HEK293T (cell line): ENCODE measurements at places on chromosomes 12 and 14.

DNA sequence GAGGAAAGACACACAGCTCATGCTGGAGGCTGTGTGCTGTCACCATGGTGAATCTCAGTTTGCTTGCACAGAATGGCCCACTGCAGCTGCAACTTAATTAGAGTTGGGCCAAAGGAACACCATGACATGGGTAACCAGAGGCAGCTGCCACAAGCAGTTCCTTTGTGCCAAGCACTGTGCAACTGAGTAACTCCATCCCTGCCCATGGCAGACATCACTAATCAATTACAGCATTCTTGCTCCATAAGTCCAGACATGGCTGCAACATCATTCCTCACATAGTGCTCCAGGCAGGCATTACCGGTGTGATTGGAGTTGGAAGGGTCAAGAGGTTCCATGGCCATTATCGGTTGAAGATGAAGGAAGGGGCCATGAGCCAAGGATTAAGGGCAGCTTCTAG, 207.0 kb downstream of the RBM19 start:
- no peak for DNase-seq

- DNase-seq = peak; percentile 93
These were observed at the start of gene HEATR5A for GRCh38 chr14:31420319-31421111. Gene HEATR5A (minus strand): TSS chr14:31420550. CDS start chr14:31402975, 17,575 bp downstream.

- DNase-seq = no peak
These were observed 47.9 kb downstream of the WDR20 start for GRCh38 chr14:102187568-102188001.

DNA sequence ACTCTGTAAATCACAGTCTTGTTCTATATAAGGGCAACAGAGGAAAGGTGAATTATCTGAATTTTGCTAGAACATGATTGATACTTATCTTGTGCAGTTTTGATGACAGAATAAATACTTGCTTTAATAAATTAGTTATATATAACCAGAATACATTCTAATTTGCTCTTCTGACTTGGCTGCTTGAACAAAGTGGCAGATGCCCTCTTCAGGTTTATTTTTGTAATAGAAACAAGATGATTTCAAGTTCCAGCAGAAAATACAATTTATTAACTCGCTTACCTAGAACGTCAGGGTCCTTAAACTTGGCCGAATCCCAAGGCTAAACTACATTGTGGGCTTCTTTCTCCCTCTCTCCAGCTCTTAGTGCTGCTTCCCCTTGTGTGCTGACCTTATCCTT, 57.6 kb upstream of the SSTR1 start:
- no peak for DNase-seq

DNA sequence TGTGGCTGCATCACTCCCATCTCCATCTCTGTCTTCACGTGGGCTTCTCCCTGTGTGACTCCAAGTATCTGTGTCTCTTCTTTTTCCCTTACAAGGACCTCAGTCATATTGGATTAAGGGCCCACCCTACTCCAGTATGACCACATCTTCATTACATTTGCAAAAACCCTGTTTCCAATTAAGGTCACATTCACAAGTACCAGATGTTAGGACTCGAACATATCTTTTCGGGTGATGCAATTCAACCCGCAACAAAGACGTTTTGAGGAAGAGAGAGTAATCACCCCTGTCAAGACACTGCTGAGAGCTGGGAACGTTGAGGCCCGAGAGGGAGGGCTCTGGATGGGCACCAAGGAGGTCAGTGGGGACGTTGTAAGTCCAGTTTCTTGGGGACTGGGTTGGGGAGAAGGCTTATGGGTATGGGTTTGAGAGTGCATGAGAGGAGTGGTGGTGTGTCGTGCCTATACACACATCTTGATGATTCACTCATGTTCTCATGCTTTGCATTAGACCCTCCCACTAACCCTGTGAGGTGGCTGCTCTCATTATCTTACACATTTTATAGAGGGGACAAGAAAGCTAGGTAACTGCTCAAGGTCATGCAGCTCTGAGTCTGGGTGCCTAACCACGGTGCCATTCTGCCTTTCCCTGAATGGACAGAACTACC, 12.1 kb upstream of the IFI27 start:
- no peak for DNase-seq

- no peak for DNase-seq
These were observed 291.1 kb upstream of the RTL1 start for GRCh38 chr14:101194373-101195308.

DNA sequence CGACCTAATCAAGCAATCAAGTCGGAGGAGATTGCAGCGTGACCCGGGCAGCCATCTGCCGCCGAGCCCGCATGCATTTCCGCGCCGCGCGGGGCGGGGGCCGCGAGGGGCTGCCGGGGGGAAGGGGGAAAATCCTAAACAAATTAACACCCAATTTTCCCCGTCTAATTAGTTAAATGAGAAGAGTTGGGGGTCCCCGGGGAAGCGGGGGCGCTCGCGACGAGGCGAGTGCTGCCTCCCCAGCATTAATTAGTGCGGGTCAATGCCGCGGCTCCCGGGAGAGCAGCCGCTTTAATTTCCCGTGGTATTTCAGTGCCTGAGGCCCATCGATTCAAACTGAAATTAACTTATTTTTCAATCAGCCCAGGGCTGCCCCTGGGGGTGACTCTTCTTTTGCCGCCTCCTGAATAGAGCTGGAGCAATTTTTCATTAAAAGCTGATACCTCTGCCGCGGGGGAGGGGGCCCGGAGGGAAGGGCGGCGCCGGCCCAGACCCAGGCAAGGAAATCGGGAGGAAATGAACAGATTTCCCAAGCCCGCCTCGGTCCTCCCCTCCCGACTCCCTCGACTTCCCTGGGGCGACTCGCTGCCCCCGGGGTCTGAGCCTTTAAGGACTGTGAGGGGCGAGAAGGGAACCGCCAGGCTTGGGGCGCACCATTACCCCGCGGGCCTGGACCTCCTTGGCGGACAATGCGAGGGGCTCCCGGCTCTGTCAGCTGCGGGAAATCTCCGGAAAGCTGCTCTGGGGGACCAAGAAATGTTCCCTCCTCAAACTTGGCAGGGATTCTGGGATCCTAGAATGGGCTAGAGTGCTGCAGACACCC, 18.9 kb downstream of the VSX2 start:
- peak; percentile 44 for DNase-seq

GRCh38 chr14:51593397-51593796, 58.3 kb upstream of the FRMD6 start:
- DNase-seq = no peak

- no peak for DNase-seq
These were observed 81.5 kb upstream of the MYF6 start for GRCh38 chr12:80625901-80626300.

DNA sequence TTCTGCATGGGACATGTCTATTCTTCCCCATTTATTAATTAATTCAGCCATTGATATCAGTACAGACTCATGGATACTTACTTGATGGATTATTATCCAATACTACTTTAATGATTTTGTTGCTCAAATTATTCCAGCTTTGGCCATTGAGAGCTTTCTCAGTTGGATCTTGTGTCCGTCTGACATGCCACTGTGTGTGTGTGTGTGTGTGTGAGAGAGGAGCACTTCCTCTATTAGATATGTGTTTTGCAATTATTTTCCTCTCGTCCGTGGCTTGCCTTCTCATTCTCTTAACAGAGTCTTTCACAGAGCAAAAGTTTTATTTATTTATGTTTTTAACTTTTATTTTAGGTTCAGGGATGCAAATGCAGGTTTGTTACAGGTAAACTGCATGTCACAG, 194.2 kb downstream of the ADGRD1 start:
- no peak for DNase-seq

DNA sequence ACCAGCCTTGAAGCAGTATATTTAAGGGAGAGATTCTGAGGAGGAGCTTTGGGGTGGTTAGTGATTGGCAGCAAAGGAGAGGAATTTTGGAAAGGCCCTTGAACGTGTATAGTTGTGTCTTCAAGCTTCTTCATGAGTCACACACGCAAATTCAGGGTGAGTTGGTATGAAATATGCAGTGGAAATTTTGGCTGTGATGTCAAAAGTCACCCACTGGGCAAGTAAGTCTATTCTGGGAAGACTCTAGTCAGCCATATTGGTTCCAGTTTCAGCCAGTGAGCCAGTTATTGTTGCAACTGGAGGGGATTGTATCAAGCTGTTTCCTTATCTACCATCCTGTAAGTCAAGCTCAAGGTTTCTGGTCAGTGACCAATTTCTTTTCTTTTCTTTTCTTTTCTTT, 32.0 kb upstream of the VASH1 start:
- DNase-seq = no peak

DNA sequence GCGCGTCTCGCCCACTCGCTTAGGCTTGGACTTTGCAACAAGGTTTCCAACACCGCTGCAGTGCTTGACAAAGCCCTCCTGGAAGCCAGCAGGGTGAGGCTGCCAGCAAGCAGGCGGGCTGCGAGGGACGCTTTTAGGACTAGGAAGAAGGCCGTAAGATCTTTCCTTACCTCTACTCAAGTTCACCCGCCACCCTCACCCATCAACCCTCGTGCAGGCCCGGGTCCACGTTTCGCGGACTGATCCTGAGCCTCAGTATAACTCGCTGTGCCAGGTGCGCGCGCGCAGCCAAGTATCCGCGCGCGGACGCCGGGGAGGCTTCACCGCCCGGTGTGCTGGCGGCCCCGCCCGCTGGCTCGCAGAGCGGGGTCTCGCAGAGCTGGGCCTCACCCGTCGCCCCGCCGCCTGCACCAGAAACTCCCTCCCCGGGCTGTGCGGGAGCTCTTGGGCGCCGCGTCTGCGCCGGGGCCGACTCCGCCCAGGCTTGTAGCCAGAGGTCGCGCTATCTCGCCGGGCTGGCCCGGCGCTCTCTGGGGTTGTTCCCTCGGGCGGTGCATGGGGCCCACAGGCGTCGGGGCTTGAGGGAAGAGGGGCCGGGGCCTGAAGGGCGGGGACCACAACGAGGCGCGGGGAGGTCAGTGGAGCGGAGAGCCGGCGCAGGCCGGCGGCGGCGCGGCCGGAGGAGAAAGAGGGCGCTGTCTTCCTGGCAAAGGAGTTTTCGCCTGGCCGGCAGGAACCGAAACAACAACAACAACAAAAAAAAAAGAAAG, 7.6 kb upstream of the SIX1 start:
- no peak for DNase-seq

GRCh38 chr14:94000267-94000666, 3.2 kb downstream of the CCDC197 start:
- no peak for DNase-seq

DNA sequence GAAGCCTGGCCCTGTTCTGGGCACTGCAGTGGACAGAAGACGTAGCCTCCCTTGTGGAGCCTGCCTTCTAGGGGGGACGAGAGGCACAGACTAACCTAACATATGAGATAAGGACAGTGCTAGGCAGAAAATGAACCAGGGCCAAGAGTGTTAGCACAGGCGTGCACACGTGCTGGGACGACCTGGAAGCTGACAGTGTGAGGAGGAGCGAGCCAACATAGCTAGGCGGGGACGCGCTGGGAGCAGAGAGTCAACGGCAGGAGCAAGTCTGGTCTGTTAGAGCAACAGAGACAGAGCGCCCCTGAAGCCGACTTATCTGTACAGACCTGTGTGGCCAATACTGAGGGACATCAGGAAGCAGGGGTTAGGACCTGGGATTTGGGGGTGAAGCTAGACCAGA, 8.0 kb downstream of the PXMP2 start:
- DNase-seq = no peak

DNA sequence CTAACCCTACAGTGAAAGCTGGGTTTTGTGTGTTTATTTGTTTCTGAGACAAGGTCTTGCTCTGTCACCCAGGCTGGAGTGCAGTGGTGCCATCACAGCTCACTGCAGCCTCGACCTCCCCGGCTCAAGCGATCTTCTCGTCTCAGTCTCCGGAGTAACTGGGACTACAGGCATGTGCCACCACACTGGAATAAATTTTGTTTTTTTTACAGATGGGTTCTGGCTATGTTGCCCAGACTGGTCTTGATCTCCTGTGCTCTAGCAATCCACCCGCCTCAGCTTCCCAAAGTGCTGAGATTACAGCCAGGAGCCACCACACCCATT, 26.4 kb downstream of the TBX3 start:
- no peak for DNase-seq

GRCh38 chr14:86066651-86067050, 536.7 kb downstream of the FLRT2 start:
- no peak for DNase-seq

GRCh38 chr12:130970908-130971233, 17.2 kb downstream of the ADGRD1 start:
- no peak for DNase-seq

GRCh38 chr14:95877633-95878032, 1.0 kb downstream of the TUNAR start:
- DNase-seq = no peak

- no peak for DNase-seq
These were observed 30.4 kb upstream of the SIX1 start for GRCh38 chr14:60679566-60680258.

DNA sequence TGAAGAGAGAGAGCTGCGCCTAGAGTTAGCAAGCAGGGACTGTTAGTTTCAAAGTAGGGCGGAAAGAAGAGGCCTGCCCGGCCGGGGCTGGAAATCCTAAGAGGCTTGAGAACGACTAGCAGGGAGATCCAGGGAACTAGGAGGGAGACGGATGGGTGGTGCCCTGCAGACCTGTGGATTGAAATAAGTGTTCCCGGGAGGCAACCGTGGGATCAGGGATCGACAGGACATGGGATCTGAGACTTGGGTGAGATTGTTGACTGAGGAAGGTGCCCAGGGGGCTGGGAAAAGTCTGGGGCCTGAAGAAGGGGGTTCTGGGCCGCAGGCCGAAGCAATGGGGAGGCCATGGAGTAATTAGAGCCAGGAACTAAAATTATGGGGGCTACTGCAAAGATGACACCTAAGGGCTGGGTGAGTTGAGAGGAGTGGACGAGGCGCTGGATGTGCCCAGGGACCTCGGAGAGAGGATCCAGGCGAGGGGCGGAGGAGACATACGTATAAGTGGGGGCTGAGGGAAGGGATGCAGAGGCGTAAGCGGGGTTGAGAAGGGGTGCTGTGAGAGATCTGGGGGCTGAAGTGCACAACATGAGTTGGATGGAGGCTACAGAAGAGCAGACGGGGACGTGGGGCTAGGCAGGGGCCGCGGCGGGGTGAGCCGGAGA, 635 bp downstream of the LTA4H start:
- peak; percentile 52 for DNase-seq

DNA sequence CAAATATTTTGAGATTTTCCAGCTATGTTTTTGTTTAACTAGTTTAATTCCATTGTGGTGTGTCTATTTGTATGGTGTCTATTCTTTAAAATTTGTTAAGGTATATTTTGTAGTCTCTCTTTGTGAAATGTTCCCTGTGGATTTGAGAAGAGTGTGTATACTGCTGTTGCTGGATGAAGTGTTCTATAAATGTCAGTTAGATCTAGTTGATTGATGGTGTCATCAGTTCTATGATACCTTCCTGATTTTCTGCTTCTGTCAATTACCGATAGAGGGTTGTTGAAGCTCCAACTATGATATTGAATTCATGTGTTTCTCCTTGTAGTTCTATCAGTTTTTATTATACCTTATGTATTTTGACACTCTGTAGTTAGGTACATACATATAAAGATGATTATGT, 53.1 kb downstream of the FUT8 start:
- no peak for DNase-seq

DNA sequence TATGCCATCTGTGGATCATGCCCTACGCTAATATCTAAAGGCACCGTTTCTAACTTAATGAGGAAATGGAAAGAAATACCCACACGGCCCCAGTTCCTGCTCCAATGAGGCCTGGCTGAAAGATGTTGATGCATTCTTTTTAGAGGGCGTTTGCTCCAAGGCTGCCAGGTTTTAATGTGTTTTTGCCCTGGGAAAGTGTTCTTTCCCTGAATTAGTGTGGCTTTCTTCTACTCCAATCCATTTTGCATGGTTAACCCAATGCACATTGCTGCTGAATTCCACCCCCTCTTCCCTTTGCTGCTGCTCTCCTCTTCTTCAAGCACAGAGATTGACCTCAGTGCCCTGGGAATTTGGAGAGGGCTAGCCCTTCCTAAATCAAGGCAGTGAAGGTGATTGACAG, 1.1 kb downstream of the MYF5 start:
- no peak for DNase-seq
